ENCODE measurements at places on chromosomes 5 and 9.

DNA sequence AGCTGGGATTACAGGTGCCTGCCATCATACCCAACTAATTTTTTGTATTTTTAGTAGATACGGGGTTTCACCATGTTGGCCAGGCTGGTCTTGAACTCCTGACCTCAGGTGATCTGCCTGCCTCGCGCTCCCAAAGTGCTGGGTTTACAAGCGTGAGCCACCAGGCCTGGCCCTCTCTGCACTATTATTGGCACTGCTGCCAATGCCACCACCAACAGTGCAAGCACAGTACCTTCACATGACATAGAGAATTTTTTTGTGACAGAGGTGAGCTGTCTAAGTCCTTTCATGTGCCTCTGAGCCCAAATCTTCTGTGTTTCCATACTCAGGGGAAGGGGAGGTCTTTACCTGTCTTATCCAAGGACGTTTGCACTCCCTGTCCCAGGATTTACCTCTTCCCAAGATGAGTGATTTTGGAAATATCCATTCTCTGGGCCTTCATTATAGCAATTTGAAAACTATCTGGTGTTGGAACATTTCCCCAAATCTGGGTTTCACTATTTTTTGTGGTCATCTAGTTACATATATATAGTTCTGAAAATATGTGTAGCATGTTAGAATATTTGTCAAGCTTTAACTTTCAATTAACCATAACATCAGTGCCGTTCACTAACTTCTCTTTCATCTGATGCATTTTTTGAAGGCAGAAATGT lies 5.4 kb upstream of the CD180 start:
- DNase-seq = no peak

GRCh38 chr5:102975457-102976182 lies 144.3 kb downstream of the GIN1 start:
- no peak for DNase-seq

- no peak for DNase-seq
These were observed 46.6 kb upstream of the PRSS3 start for GRCh38 chr9:33748633-33749304.

DNA sequence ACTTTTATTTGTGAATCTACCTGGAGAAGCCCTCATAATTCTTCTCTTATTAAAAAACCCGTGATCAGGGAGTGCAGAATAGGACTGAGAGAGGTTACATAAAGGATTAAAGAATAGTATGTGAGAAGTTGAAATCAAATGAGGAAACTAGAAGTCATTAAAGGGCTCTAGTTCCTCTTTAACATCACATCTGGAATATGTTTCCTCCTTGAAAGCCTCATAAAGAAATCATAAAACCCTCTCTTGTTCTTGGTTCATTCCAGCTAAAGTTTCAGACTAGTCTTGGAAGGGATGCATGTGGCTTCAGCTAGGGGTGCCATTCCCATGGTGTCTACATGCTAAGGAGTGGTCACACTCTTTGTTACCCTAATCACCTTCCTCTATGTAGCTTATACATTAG lies 5.7 kb upstream of the C5orf46 start:
- DNase-seq = no peak

GRCh38 chr5:37740331-37741066 lies 99.3 kb downstream of the GDNF start:
- DNase-seq = no peak

GRCh38 chr5:137933491-137933911 lies 44.2 kb downstream of the PKD2L2 start:
- peak; percentile 40 for DNase-seq

DNA sequence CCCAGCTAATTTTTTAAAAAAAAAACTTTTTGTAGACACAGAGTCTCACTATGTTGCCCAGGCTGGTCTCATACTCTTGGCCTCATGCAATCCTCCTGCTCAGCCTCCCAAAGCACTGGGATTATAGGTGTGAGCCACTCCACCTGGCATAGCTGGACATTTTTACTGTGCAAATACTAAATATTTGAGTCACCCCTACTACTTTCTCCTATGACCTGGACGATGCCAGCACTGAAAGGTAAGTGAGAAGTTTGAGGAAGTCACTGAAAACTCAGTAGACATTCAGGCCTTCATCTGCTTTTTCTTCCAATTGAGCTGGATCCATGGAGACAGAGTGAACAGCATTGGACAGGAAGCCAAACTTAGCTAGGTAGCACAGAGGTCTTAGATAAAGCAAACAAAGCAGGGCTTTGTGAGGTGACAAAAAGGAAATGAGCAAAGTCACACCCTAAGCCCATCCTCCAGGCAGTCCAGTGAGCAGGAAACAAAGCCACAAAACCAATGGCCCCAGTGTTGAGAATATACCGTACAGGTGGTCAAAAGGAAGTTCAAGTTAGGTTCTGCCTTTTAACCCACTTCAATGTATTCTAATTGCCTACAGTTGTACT lies 192.6 kb upstream of the RASA1 start:
- DNase-seq = no peak

- no peak for DNase-seq
These were observed 88.4 kb upstream of the TNFSF8 start for GRCh38 chr9:115018547-115019435.

- DNase-seq = no peak
These were observed 154.9 kb upstream of the ABCA1 start for GRCh38 chr9:105082843-105083242.

- no peak for DNase-seq
These were observed 21.4 kb upstream of the SMIM23 start for GRCh38 chr5:171764265-171764664.

DNA sequence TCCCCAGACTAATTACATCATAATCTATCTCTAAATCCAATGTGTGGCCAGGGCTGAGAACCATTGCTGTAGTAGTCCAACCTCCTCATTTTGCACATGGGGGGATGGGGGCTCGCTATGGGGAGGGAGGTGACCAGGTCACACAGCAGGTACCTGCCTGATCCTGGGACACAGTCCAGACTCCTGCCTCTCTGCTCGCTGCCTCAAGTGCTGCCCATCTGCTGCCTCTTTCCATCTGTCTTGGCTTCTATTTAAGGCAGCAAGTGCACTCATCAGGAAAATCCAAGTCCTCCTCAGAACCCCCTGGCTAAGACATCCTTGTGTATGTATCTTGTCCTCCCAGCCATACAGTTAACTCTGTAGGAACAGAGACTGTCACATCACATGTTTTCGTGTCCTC lies 57.7 kb upstream of the FRRS1L start:
- DNase-seq = peak; percentile 88

GRCh38 chr5:43104057-43104456 lies 16.7 kb upstream of the ZNF131 start:
- no peak for DNase-seq

DNA sequence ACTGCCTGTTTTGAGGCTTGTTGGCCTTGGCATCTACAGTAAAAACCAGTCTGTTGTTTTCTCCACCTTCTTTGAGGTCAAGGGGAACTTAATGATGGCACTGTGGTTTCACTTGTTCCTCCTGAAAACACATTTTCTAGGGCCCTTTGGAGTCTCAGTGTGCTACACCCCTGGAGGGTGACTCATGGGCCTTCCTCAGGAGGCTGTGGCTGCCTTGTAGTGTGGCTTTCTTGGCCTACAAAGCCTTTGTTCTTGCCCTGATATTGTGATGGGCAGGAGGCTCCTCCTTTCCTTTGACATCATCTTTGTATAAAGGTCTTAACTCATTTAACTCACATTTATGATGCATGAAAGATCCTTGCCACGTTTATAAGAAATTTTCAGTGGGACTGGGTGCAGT lies 56.3 kb upstream of the GPBP1 start:
- no peak for DNase-seq

- no peak for DNase-seq
These were observed 203.8 kb downstream of the ZSWIM6 start for GRCh38 chr5:61535828-61536227.

DNA sequence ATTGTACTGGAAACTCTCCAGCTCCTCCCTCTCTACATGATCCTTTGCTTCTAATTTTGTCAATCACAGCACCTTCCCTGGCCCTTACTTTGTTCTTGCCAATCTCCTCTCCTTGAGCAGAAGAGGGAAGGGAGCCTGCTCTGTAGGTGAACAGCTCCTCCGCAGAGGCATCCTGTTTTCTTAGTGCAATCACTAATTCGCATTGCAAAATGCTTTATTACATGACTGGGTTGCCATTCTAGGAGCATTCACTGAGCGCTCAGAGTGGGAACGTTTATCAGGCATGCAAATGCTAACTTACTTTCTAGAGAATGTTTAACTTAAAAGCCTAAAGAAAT lies 416 bp upstream of the SNX18 start:
- DNase-seq = no peak

DNA sequence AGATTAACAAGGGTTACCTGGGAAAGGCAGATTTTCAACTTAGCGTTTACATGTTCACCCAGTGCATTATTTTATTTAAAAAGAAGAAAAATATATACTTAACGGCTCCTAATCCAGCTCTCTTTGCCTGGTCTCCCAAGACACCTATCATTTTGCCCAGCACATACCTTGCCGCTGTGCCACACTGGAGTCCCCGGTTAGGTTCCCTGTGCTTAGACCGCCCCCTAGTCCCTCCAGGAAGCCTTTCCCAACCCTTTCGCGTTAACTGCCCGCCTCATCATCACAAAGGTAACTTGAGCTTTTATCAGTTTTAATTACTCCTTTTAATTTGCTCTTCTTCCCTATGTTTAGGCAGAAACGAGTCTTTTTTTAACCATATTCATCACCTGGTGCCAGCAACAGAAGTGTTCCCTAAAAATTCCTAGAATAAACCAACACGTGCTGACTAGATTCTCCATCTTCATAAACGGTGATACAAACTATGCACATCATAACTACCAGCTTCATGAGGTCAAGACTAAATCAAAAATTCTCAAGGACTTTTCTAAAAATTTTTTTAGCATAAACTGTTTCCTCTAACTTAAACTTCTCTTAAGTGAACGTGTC lies 19.7 kb downstream of the DNAJA1 start:
- DNase-seq = peak; percentile 61

- DNase-seq = no peak
These were observed 90.1 kb downstream of the LMNB1 start for GRCh38 chr5:126866851-126867636.

DNA sequence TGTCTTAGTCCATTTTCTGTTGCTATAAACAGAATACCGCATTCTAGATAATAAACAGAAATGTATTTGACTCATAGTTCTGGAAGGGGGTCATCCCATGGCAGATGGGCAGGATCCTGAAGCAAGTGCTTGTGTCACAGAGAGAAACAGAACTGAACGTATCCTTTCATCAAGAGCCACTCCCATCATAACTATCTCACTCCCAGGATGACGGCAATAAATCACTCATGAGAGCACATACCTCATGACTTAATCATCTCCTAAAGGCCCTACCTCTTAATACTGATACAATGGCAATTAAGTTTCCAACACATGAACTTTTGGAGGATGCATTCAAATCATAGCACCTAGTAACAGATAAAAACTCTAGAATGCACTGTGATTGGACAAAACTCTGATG lies 142.9 kb downstream of the CAMK4 start:
- no peak for DNase-seq

DNA sequence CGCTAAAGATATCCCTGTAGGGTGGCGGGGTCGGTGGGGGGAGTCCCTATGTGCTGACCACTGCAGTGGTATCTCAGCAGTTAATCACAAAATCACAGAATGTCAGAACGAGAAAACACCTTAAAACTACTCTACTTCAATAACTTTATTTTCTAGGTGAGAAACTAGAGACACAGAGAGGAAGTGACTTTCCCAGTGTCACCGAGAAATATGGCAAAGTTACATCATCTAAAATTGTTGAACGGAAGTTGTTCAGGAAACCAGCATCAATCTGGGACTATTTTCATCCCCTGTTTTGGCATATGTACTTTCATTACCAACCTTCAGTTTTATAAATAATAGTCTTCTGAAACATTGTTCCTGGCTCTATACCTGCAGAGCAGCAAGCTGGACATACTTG lies 384.0 kb downstream of the SPOCK1 start:
- DNase-seq = no peak

- DNase-seq = peak; percentile 62
These were observed 7.8 kb downstream of the EXOSC2 start for GRCh38 chr9:130701059-130702022.

Data from NCI-H2171 treated with DMSO at 0.1 percent for 48 hours (cell line).